HEK293T (cell line): ENCODE measurements at places on chromosomes 2 and 18.
A peak's percentile ranks its signal among the peaks of the same experiment; 100 is the strongest.

- DNase-seq: no peak
Measured at GRCh38 chr2:180115675-180116074, 108.6 kb upstream of the CWC22 start.

GRCh38 chr2:71410696-71411095 lies 42.7 kb upstream of the DYSF start:
- no peak for DNase-seq

GRCh38 chr2:588074-588645 lies 89.0 kb downstream of the TMEM18 start:
- no peak for DNase-seq

DNA sequence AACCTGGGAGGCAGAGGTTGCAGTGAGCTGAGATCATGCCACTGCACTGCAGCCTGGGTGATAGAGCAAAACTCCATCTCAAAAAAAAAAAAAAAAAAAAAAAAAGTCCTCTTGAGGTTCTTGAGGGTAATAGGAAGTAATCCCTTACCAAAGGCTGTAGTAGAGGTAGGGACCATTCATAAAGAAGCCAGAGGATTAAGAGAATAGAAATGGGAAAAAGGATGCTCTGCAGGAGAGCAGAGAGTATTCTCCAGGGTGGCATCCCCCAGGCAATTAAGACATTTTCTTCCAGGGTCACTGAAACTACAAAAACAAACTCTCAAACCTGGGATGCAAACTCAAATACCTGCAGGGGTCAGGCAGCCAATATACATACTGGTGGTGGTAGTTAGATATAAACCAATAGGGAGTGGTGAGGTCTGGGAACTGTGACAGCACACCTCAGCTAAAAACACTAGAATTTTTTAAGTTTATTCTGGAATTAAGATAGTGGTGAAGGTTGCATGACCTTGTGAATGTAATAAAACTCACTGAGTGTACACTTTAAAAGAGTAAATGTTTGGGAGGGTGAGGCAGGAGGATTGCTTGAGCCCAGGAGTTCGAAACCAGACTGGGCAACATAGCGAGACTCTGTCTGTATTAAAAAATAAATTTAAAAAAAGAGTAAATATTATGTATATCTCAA lies 24.7 kb downstream of the RAPH1 start:
- DNase-seq: no peak

- no peak for DNase-seq
Measured at GRCh38 chr2:161199912-161200701, 39.9 kb downstream of the TANK start.

- DNase-seq: peak; percentile 47
Measured at GRCh38 chr2:152200565-152201465, 25.3 kb upstream of the STAM2 start.

- DNase-seq: peak; percentile 86
Measured at GRCh38 chr2:118855451-118856279, 8.2 kb upstream of the EN1 start.

DNA sequence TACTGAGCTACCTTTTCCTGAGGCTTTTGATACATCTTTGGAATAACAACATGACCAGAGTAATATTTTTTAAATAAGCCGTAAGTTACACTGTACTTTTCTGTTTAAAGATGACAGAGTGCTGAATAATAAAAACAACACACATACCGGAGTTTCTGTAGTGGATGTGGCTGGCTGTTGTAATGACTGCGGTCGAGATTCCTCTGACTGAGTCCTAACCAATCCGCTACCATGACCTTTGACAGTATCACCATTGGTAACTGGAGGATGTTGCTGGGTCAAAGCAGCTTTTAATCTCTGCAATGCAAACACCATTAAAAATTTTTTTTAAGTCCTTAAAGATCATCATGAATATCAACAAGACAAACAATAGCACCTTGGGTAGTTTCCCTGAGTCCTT lies 70.7 kb downstream of the ATF2 start:
- no peak for DNase-seq

DNA sequence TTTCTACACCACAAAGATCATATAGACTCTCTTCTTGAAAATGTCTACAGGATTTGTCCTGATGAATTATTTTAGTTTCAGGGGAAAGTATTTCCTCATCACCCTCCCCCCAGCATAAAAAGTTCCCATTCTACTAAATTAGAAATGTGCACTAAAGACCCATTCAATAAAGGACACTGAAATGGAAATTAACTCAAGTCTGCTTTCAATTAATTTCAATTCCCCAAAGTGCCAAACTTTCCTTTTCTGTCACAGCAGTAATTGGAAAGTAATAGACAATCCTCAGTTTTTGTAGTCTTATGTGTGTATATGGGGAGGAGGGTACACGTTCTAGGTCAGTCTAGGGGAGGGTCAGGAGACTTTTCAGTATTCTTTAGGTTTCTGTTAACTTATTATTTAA lies 21.5 kb downstream of the ARHGEF33 start:
- no peak for DNase-seq

- DNase-seq: no peak
Measured at GRCh38 chr2:224875153-224875552, 159.0 kb upstream of the CCDC195 start.

GRCh38 chr2:237806334-237806733 lies 7.8 kb downstream of the RBM44 start:
- no peak for DNase-seq

DNA sequence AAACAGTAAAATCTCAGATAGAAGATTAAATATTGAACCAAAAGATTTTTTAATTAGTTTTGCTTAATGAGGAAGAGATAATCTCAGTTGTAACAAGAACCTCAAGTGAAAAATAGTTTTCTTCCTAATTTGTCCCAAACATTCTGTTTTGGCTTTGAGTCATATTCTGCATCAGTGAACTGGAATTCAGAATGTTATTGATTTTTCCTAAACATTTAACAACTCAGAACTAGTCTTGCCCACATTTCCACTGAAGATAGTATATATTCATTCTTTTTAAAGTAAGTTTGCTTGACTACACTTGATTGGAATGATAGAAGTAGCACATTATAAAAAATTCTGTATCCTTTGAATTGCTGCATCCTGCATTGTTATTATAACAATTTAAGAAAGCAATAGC lies 85.7 kb upstream of the UGP2 start:
- DNase-seq: no peak

GRCh38 chr2:22697054-22697788 lies 687.8 kb upstream of the KLHL29 start:
- DNase-seq: no peak

DNA sequence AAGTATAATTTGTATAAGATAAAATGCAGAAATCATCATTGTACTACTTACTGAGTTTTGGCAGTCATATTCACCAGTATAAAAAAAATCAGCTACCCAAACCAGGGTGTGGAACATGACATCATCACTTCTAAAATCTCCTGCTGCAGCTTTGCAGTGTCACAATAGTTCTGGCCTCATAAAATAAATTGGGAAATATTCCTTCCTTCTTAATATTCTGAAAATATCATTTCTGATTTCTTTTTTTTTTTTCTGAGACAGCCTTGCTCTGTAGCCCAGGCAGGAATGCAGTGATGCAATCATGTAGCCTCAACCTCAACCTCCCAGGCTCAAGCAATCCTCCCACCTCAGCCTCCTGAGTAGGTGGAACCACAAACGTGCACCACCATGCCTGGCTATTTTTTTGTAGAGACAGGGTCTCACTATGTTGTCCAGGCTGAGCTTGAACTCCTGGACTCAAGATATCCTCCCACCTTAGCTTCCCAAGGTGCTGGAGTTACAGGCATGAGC lies 101.4 kb downstream of the TMEM18 start:
- DNase-seq: no peak

- DNase-seq: no peak
Measured at GRCh38 chr2:11375689-11376027, 31.2 kb upstream of the ROCK2 start.

DNA sequence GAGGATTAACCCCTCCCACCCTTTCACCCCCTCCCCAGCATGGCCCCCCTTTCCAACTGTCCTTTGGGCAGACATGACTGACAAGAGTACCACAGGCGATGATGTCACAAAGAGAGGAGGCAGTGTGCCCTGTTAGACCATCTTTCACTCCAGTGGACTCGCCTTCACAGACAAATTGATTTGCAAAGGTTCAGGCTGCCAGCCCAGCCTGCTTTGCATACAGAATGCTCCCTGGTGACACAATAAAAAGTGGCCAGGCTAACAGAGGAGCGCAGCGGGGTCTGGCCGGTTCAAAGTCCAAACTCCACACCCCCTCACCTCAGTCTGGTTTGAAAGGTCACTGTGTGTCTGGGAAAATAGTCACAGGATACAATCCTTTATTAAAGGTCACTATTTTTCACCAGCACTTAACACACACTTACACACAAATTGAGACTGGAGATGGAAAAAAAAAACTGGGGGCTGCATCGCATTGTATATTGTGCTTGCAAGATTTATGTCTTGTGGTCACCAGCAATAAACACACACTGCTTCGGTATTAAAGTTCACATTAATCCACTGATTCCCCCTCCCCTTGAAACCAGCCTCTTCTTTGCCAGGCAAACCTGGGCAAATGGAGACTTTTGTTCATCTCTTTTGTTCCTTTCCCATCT lies 236.9 kb downstream of the BCL11A start:
- DNase-seq: peak; percentile 11

DNA sequence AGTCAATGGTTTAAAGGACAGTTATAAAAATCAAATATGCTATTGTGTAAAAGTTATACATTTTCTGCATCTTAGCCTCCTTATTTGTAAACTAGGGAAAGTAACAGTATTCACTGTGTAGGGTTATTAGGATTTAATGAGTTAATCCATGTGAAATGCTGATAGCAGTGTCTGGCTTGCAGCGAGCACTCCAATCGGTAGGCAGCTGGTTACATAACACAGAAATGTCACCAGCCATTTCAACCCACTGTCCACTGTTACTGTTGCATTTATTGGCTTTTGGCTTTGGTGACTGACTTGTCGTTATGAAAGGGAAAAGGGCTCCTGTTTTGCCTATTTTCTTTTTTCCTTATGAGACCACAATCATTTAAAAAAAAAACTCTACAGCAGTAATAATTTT lies 38.9 kb downstream of the ID2 start:
- no peak for DNase-seq

GRCh38 chr2:217802876-217803652 lies 199.7 kb downstream of the TNS1 start:
- DNase-seq: no peak

DNA sequence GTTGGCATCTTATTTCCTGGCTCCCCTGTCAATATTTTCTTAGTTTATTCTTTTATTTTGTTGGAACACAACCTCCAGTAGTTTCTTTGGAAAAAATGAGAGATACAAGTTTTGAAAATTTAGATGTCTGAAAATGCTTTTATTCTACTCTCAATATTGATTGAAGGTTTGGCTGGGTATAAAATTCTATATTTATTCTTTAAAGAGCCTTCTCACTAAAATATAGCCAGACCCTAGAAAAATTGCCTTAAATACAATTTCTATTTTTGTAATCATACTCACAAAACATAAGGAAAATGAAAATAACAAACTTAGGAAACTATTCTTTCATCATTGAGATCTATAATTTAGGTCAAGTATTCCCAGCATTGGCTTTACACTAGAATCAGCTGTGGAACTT lies 103.7 kb downstream of the CYP26B1 start:
- no peak for DNase-seq

- DNase-seq: no peak
Measured at GRCh38 chr18:51751901-51752300, 554.4 kb upstream of the MEX3C start.
